Activated CD8-positive, alpha-beta memory T cell treated with anti-CD3 and anti-CD28 coated beads for 24 hours (primary cell): ENCODE measurements at places on chromosomes 12 and 14.

DNA sequence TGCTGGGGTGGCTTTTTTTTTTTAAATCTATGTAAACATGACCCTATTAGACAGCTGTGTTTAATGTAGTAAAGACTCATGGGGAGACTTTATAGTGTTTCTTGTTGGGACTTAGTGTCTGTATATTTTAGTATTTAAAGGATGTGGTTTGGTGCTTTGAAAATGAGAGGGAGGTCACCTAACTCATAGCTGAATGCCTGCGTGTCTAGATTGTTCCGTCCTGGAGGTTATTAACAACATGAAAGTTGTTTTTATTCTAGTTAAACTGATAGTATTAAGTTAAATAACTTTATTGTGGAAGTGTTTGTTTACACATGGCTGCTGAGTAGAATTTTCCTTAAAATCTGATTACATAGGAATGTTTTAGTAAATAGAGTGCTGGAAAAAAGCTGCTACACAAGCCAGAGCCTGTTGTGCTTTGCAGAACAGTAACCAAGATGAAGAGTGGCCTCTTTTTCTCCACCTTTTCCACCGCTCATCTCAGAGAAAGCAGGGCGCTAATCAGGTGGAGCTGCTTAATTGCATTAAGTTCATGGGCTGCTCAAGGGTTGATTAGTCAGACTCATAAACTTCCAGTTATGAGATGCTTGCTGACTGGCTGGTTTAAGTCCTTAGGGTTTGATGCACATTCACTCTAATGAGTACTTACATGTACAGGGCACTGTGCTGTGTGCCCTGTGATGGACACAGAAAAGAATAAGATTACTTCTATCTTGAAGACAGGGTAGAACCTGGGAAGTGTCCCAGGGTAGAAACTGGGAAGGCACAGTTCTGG is 62.7 kb downstream of the FBXO34 start:
- no peak for DNase-seq

DNA sequence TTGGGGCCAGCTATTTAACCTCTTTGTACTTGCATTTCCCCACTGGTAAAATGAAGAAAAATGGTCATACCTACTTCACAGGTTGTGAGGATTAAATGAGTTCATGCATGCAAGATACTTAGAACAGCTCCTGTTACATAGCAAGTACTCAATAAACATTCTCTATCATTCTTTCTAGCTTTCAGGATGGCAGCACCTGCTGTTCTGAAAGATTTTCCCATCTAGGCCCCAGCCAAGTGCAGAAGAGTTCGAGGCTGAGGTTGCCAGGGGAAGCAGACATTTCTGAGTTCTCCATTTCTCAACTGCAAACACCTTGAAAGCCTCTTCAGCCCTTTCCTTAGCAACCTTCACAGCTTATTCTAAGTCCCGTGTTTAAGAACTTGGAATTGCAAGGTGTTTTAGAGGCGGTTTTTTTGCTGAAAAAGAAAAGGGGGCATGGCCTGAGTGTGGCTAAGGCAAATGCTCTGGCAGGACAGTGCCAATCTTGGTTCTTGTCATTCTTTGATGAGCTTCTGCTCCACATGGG is 73.0 kb upstream of the PRMT8 start:
- no peak for DNase-seq

DNA sequence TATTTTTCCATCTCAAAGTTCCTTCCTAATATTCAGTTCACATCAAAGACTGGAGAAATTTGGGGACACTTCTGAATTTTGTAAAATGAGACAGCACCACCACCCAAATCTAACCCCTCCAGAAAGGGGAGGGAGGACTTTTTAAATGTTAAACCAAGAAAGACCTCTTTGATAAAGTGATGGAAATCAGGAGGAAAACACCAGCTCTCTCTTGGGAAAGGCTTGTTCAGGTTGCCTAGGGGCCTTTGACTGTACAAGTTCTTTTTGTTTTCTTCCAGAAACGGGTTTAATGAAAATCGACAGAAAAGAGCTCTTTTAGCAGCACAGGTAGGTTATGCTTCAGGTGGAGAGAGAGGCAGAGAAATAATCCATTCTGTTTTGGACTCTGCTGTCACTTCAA is 112.3 kb downstream of the OTOGL start:
- no peak for DNase-seq

DNA sequence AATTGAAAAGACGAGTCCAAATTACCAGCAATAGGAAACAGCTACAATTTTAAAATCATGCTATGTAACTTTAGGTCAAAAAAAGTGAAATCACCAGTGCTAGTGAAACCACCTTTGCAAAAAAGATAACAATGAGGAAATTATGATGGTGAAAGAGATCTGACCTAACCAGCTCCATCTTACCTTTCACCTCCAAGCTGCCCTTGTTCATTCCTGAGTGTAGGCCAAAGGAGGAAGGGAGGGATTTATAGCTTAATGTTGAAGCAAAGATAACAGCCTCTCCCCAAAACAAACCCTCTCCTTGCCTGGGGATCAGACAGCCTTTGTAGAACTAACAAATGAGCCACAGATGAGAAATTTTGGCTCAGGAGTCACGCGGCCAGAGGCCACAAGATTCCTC is 83.2 kb upstream of the EIF5 start:
- DNase-seq, result no peak

DNA sequence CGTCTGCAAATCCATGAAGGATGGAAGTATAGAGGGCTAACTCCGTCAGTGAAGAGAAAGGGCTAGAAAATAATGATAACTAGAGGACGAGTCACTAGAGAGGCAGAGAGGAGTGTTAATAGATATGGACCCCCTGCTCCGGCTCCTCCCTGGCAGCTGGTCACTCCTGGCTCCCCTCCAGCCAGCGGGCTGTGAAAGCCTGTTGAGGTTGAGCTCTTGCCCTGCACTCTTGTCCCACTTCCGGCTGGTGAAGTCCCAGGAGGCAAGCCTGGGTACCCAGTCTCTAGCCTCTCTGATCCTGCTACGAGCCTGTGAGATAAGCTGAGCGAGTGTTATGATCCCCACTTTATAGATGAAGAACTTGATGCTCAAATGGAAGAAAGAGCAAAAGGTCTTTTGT is 90.3 kb downstream of the RFX4 start:
- DNase-seq, result no peak

DNA sequence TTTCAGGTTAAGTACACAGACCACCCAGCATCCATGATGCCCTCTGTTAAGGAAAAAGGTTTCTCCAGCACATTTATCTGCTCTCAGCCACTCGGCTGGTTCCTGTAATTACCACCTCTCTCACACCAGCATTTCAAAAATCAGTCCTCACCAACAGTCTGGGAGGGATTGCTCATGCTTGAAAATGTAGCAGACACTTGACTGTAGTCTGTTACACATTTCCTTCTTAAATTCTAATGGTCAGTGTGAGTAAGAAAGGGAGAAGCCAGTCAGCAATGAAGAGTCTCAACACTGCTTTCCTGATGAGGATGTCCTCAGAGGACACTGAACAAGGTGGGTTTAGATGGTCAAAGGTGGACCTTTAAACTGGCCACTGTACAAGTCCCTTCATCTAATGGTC is 6.0 kb downstream of the ZBTB39 start:
- no peak for DNase-seq

DNA sequence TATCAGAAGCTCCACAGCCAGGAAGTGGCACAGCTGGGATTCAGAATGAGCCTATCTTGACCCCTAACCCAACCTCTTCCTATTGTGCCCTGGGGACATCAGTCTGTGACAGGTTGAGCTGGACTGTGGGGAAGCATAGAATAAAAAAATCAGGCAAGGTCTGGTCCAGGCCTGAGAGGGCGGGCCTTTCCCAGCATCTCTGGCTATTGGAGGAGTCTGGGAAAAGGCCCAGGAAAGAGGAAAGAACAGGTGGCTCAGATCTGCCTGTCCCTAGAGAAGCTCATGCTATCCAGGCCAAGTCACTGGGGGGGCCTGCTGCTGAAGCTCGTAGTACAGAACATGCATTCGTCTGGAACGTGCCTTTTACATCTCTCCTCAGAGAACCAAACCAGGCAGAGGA is 100.5 kb downstream of the PPM1H start:
- DNase-seq, result no peak

DNA sequence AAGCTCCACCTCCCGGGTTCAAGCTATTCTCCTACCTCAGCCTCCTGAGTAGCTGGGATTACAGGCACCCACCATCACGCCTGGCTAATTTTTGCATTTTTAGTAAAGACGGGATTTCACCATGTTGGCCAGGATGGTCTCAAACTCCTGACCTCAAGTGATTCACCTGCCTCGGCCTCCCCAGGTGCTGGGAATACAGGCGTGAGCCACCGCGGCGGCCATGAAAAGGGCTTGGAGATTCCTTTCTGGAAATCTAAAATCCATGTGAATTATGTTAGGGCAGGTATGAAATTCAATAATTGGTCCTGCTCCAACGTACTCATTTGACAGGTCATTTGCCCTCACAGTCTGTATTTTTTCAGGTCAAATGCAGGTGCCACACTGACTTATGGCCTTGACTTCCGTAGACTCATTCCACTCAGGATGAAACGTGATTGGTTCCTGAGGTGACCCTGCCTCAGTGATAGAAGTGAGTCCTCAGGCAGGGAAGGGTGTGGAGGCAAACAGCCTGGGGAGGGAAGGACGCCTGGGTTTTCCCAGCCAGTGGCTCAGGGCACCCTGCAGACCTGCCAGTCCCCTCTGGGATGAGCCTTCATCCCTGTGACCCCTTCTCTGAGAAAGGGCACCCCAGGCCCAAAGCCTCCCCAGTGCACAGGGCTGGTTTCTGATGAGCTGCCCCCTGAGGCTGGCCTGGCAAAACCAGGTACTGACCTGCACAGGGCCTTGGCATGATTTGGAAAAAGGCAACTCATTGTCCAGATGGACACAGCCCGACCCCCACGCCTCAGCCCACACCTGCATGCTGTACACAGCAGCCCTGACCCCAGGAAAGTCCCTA is 48.7 kb downstream of the PSMA6 start:
- no peak for DNase-seq

- peak; percentile 95 for DNase-seq
Measured at GRCh38 chr12:130838951-130839769, at the start of gene STX2. STX2 (minus strand) TSS chr12:130839250; CDS start chr12:130839099, 151 bp downstream.

- DNase-seq, result no peak
Measured at GRCh38 chr12:118714051-118714460, 267.3 kb upstream of the SRRM4 start.

DNA sequence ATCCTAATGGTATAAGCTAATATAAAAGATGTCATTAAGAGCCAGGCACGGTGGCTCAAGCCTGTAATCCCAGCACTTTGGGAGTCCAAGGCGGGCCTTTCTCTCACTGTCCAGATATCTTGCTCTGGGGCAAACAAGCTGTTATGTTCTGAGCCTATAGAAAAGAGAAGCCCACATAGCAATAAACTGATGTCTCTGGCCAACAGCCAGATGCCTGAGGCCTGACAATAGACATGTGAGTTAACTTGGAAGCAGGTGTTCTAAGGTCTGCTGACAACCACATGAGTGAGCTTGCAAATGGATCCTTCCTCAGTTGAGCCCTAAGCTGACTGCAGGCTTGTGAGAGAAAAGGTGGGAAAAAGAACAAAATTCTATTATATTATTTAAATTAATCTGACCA is 25.0 kb downstream of the YAF2 start:
- no peak for DNase-seq

DNA sequence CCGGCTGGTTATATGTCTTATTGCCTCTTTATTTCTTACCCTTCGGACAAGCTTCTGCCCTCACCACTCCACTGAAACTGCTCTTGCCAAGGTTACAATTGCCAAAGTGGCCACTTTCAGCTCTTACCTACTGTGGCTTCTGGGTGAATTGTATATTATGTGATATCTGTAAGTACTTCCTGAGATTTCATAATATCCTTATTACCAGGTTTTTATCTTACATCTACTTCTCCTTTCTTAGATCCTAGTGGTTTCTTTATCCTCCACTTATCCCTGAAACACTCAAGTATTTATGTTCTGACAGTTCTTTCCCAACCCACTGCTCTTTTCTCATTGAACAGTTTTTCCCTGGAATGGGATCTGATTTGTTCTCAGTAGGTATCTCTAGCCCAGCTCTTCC is 10.5 kb downstream of the CELA1 start:
- DNase-seq, result no peak

- DNase-seq, result no peak
Measured at GRCh38 chr14:81298911-81299310, 78.2 kb upstream of the GTF2A1 start.

DNA sequence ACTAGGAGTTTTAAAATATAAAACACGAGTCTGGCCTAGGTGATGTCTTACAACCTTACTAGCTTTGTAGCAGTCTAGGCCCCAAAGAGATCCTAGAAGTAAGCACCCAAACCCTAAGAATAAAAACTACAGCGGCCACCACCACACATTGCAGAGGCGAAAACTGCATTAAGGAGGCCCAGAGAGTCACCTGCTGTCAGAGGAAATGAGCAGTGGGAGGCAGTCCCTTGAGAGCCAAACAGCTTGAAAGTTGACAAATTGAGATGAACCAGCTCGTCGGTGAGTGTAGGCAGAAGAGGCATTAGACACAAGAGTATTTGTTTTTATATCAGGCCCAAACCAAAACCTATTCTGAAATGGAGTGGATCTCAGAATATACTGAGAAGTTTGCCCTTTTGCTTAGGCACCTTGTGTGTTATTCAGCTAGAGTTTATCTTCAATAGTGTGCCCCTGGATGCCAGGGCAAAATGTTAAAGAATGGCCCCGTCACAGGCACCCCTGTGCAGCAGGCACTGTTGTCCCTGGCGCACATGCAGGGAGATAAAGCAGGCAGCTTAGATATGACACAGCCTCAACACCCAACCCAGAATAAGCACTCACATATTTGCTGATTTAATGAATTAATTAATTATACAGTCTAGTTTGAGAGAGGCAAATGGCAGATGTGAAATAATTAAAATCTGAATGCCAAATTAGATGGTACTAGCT is 56.7 kb downstream of the TTC7B start:
- peak; percentile 55 for DNase-seq

- no peak for DNase-seq
Measured at GRCh38 chr14:92684801-92685560, 63.4 kb downstream of the LGMN start.
